A172 (cell line): ENCODE measurements at places on chromosomes 16 and 17. TPM values are rescaled to one million over a fixed set of nuclear protein-coding genes. Genes with fewer than 3 reads are reported as not detected.

The MEOX1 gene
- total RNA-seq: not detected in 2 replicates

The EPN3 gene
- 0.14 TPM in 1 of 2 replicates, not detected in the other for total RNA-seq

The CLUH gene
- 52.2 and 55.9 TPM in 2 replicates for total RNA-seq

The KIF2B gene
- not detected in 2 replicates for total RNA-seq

The IL17C gene
- total RNA-seq: not detected in 2 replicates

The FBXO39 gene
- 0.31 TPM in 1 of 2 replicates, not detected in the other for total RNA-seq

The CLEC3A gene
- not detected in 2 replicates for total RNA-seq

The CDH8 gene
- 3.5 and 8.2 TPM in 2 replicates for total RNA-seq

The TMC5 gene
- total RNA-seq: not detected in 2 replicates

The CD300LB gene
- total RNA-seq: not detected in 2 replicates

The NUP93 gene
- total RNA-seq: 134 and 139 TPM in 2 replicates
